ENCODE measurements at places on chromosomes 1 and 21.

DNA sequence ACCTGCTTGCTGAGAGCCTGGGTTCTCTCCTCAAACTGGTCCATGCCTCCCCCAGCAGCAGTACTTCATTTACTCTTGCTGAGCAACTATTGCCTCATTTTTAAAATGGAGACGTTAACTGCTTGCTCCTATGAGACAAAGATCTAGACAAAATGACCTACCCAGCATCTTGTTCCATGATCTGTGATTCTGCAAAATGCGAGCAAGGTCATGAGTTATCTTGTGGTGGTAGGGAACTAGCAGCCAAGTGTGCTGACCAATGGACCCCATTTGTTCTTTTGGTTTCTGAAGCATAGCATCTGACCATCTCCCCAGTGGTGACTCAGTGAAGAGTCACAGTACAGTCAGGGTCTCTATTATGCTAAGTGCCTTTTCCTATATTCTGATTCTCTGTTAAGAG lies 40.4 kb downstream of the TBX15 start:
- DNase-seq = no peak

- DNase-seq = no peak
Observed at GRCh38 chr21:19276665-19277064, 873.1 kb upstream of the TMPRSS15 start.

GRCh38 chr1:51744506-51745303 lies 127.8 kb downstream of the OSBPL9 start:
- DNase-seq = no peak

DNA sequence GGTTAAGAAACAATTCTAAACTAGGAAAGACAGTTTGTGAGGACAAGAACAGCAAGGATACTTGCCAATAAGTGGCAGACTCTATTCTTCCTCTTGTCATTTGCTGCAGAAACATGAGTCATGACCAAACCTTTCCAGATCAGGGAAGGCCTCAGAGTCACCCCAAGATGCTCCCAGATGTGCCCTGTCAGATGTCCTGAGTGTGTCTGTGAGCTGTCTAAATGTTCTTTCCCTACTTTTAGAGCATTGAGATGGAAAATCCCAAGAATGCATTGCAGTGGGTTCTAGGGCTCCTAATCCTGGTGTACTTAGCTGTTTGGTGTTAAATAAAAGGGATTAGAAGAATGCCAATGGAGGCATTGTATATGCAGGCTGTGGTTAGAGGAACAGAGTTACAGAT lies 57.5 kb upstream of the KIAA0040 start:
- no peak for DNase-seq

- no peak for DNase-seq
Observed at GRCh38 chr21:34105947-34106541, 32.7 kb downstream of the MRPS6 start.

DNA sequence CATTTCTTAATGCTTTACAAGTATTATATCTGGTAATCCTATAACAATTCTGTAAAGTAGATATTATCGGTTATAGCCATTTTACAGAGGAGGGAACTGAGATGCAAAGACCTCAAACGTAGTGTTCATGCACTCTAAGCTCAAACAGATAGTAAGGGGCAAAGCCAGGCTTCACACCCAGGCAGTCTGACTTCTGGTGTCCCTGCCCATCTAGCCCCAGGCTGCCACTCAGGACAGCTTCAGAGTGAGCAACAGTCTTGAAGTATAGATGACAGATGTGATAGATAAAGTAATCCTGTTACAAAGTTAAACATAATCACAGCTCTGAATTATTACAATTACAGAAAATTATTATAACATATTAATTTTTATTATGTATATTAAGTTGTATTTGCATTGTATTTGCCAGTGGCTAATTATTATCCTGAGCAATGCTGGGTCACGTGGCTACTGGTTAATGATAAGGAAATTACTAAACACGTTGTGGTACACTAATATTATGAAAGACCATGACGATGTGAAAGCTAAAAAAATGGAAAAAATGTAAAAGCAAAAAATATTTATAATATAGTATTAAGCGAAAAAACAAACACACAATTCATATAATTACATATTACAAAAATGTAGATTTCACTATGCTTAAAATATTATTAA lies 6.1 kb upstream of the TRAF3IP3 start:
- DNase-seq = no peak

DNA sequence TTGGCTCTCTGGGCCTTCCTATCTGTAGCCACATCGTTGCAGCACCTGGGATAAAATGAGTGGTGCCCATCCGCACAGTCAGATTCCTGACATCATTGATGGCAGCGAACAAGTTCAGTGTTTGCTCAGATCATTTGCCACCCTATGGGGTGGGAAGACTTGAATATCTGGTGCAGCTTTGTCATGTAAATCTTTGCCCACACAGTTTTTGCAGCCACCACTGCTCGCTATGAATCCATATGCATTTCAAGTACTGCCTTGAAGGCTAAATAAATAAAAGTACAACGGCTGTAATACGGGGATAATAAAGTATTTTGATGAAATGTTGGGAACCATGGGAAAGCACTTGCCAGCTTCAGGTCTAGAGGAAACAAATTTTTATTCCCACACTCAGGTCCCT lies 56.3 kb upstream of the COA6 start:
- DNase-seq = no peak

GRCh38 chr1:101826416-101826815 lies 170.3 kb downstream of the OLFM3 start:
- no peak for DNase-seq

DNA sequence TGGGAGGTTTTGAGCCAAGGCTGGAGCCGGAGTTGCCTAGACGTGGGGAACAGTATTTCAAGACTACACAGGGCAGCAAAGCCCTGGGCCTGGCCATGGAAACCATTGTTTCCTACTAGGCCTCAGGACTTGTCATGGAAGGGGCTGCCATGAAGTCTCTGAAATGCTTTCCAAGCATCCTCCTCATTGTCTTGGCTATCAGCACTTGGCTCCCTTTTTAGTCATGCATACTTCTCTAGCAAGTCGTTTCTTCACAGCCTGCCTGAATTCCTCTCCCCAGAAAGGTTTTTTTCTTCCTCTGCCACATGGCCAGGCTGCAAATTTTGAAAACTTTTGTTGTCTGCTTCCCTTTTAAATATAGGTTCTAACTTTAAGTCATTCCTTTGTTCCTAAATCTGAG lies 406.6 kb upstream of the TMPRSS15 start:
- no peak for DNase-seq

GRCh38 chr1:167713330-167714081 lies 8.3 kb upstream of the MPZL1 start:
- DNase-seq = no peak

- no peak for DNase-seq
Observed at GRCh38 chr1:26021647-26022403, at the start of gene EXTL1. EXTL1 (plus strand) TSS chr1:26021775; CDS start chr1:26022647, 872 bp downstream.

DNA sequence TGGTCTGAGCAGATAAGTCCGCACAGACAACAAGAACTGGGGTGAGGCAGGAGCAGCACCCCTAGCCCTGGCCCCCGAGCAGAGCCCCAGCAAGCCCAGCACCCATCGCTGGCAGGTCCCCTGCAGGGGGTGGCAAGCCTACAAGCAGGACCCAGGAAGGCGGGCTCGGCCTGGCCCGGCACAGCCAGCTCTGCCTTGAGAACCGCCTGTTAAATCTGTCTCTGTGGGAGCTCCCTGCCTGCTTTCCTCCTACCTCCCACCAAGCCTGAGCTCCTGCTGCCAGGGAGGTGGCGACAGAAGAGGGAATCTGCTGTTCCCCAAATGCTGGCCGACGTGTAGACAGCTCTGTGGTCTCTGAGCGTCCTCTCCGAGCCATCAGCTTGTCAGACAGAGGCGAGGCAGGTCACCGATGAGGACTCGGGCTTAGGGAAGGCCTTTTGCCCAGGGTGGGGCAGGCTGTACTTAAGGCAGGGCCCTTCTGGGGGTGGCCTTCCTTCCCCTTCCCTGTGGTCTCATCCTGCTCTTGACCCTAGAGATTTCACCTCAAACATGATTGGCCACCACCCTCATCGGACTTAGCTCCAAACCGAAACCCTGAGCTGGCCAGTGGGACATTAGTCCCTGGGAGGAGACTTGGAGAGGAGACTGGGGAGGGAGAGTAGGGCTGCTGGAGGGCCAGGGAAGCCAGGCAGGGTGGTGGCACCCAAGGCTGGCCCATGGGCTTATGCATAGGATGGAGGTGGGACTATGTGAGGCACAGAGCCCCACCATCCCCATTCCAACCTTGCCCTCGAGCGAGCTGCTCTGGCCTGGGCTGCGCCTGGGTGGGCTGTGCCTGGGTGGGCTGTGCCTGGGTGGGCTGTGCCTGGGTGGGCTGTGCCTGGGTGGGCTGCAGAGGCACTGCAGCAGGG lies 7.7 kb downstream of the SELENON start:
- no peak for DNase-seq

- no peak for DNase-seq
Observed at GRCh38 chr1:201795066-201795465, 33.9 kb upstream of the IPO9 start.

DNA sequence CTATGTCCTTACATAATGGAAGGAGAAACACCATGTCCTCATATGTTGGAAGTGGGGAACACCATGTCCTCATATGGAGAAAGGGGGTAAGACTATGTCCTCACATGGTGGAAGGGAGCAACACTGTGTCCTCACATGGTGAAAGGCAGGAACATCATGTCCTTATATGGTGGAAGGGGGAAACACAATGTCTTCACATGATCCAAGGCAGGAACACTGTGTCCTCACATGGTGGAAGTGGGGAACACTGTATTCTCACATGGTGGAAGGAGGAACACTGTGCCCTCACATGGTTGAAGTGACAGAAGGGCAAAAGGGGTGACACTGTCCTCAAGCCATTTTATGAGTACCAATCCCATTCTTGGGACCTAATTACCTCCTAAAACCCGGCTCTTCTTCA lies 146.3 kb upstream of the ETV3 start:
- DNase-seq = no peak

GRCh38 chr21:19830446-19830845 lies 1167.8 kb upstream of the NCAM2 start:
- no peak for DNase-seq

GRCh38 chr1:19564366-19564765 lies 79.0 kb upstream of the CAPZB start:
- DNase-seq = no peak

- no peak for DNase-seq
Observed at GRCh38 chr1:11664336-11665065, 501 bp downstream of the FBXO6 start.

- DNase-seq = no peak
Observed at GRCh38 chr1:178057141-178057765, 36.7 kb upstream of the RASAL2 start.

DNA sequence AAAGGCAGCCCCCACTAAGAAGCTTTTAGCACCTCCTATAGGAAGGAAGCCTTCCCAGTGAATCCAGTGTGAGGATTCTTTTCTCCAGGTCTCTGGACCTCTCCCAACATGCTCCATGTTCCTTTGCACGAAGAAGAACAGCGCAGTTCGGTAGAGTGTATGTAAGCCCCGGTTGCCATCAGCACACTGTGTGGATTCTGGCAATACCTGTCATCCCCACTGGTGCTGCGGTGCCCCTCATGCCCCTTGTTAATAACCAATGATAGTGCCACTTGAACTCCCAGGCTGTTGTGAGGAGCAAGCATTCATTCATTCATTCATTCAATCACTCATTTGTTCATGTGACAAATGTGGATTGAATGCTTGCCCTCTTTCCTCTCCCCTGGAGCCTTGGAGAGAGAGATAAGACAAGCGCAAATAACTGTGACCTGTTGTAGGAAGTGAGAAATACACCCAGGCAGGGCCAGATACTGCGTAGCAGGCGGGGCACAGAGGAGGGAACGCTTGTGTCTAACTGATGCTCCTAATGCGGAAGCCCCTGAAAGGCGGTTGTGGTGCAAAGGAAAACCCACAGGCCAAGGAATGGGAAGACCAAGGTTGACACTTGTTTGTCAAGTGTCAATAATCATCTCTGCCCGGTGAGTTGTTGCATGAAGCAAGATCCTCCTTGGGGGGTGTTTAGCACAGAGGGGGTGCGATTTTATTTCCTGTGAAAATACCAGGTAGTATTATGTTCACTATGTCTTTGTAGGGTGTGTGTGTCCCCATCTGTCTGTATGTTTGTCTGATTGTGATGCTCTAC lies 9.8 kb downstream of the LGR6 start:
- DNase-seq = no peak

DNA sequence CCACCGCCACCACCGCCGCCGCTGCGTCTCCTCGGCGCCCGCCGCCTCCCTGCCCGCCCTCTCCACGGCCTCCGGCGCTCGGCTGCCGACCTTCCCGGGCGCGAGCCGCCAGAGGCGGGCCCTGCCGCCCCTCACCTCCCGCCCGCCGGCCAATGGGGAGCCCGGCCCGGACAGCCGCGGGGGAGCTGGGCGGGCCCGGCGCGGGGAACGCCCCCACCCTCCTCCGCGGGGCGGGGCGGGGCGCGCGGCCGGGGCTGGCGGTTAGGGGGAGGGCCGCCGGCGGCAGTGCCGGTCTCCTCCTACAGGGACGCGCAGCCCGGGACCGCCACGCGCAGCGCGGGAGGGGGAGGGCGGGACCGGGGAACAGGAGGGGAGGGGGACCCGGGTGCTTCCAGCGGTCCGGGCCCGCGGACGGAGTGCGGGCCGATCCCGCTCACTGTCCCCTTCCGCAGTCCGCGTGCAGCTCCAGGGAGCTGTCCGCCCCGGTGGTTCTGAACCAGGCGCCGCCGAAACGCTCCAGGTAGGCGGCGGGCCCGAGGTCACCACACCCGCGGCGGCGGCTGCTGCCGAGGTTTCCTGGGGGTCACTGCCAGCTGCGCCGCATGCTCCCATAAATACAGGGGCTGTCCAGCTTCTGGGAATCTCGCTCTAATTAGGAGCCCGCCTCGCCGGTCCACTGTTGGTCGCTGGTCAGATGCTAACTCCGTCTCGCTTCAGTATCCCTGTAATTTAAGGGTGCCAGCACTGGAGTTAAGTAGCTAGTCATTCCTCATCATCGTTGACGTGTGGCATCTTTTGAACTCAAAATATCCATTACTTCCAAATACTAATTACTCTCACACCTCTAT lies at the start of gene PGBD5:
Gene PGBD5 (minus strand): TSS at position 87 of the 848 bp plus-strand sequence. CDS start 404 bp downstream, outside the sequence.
- no peak for DNase-seq

DNA sequence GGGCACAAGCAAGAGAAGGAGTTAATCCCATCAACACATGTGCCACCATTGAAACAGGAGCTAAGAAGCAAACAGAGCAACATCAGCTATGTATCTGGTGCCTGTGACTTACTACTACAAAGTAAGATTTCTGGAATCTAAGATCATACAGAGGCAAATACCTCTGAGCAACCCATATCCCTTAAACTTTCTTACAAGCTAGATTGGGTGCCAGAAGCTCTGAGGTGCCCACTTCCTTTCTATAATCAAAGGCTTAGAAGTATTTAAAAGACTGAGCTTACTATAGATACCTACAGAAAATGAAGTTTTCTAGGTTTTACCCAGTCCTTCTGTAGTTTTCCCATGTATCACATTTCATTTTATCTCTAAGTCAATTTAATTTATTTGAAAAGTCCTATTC lies 44.4 kb upstream of the ADAM30 start:
- no peak for DNase-seq

GRCh38 chr1:8077602-8078001 lies 51.5 kb upstream of the ERRFI1 start:
- DNase-seq = no peak
